ENCODE measurements at places on chromosomes 6 and 20.

- no peak for DNase-seq
These were observed 359.2 kb downstream of the GJA1 start for GRCh38 chr6:121794630-121795029.

DNA sequence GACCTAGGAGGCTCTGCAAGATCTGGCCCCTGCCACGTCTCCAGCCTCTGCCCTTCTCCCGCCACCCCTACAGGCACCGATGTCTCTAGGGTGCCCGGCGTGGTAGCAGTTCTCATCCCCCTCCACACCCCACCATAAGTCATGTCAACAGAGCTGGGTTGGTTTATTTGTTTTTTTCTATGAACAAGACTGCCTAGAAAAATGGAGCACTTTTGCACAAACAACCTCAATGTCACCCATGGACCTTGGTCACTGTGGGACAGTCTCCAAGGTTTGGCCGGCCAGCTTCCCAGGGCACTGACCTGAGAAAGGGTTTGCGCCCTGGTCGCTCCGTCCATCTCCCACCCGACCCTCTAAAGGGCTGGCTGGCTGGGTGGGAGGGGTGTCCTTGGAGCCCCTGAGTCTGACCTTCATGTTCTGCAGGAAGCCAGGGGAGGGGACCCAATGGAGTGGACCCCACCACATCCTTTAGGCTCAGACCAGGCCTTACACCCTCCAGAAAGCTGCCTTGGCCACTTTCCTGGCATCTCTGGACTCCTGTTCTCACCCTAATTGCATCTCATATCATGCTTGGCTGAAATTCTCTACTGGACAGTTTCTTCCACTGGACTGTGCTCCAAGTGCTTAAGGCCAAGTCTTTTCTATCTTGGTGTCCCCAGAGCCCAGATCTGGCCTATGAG, 104.8 kb upstream of the PTPN1 start:
- no peak for DNase-seq

- no peak for DNase-seq
These were observed 42.9 kb downstream of the BCAS4 start for GRCh38 chr20:50837532-50838321.

GRCh38 chr20:137668-138490, 4.5 kb upstream of the DEFB126 start:
- DNase-seq = no peak

GRCh38 chr6:114158838-114159694, 183.8 kb downstream of the HS3ST5 start:
- no peak for DNase-seq

GRCh38 chr6:16670617-16671051, 90.6 kb downstream of the ATXN1 start:
- DNase-seq = no peak

DNA sequence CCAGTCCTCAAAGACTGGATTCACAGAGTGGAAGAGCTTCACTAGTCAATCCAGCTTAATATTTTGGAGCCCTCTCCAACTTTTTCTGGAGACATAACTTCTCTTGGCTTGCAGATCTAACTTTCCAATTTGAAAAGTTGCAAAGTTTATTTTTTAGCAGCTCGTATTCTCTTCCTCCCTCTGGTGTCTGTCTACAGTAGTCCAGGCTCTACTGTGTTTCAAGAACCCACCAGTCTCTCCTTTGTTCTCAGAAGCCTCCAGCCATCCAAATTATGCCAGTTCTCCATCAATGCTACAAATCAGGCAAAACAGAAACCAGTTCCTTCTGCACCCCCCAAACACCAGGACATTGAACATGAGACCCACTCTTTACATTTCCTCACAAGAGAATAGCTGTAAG, 376.1 kb upstream of the OPRM1 start:
- no peak for DNase-seq

- no peak for DNase-seq
These were observed 73.9 kb upstream of the ZNFX1 start for GRCh38 chr20:49351775-49352174.

DNA sequence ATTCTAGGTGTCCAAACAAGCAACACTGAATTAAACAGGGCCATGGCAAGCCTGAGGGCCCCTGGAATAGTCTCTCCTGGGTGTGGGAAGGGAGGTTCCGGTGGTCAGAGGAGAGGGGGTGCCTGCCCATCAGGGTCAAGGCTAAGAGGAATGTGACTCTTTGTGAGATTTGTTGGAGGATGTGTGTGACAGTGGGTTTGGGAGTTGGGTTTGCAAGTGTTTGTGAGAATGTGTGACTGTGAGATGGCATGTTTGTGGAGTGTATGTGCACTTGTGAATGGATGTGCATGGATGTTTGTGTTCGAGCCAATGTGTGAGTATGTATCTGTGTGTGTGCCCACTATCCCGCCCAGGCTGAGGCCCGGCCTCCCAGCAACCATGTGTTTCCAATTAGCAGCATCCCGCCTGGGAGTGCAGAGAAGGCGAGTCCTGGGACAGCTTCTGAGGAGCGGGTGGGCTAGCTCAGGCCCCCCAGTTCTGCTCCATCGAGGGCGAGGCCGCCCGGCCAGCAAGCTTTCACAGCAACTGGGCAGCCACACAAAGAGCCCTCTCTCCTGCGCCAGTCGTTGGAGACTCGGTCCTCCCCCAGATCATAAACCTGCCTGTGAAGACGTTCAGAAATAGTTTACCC, 12.6 kb downstream of the FOXC1 start:
- DNase-seq = no peak

DNA sequence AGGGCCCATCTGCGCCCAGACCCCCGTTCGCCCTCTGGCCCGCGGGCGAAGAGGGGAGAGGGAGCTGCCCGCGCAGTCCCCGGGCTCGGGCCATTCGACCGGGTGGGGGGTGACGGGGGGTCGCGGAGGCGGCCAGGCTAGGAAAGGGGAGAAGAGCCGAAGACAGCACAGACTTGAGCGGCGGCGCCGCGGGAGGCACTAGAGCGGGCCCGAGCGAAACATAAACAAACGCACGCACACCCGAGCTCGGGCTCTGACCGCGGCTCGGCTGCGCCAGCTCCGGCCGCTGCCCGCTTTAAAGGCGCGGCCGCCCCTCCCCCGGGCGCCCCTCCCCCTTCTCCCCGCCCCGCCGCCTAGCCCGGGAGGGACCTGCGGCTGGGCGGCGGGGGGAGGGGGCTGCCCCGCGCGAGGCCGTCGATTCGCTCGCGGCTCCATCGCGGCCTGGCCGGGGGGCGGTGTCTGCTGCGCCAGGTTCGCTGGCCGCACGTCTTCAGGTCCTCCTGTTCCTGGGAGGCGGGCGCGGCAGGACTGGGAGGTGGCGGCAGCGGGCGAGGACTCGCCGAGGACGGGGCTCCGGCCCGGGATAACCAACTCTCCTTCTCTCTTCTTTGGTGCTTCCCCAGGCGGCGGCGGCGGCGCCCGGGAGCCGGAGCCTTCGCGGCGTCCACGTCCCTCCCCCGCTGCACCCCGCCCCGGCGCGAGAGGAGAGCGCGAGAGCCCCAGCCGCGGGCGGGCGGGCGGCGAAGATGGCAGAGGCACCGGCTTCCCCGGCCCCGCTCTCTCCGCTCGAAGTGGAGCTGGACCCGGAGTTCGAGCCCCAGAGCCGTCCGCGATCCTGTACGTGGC, at the start of gene FOXO3:
Gene FOXO3, plus strand, starts transcription at position 455 of the 846 bp plus-strand sequence. Its CDS starts 292 bp downstream, at position 747.
- DNase-seq = peak; percentile 90

DNA sequence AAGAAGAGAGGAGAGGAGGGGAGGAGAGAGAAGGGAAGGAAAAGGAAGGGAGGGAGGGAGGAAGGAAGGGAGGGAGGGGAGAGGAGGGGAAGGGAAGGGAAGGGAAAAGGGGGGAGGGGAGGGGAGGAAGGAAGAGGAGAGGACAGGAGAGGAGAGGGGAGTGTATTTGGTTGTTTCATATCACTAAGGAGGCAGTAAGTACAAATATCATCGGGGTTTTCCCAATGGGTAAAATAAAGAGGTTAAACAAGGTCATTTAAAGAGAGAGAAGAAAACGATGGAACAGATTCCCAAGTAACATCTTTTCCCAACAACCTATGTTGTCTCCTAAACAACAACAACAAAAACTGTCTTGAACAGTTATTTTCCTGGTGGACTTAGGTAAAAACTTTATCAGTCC, 43.6 kb downstream of the MBOAT1 start:
- no peak for DNase-seq

- DNase-seq = no peak
These were observed 569.9 kb downstream of the CDH26 start for GRCh38 chr20:60528141-60528540.

GRCh38 chr20:21265261-21266190, 37.6 kb upstream of the XRN2 start:
- no peak for DNase-seq

DNA sequence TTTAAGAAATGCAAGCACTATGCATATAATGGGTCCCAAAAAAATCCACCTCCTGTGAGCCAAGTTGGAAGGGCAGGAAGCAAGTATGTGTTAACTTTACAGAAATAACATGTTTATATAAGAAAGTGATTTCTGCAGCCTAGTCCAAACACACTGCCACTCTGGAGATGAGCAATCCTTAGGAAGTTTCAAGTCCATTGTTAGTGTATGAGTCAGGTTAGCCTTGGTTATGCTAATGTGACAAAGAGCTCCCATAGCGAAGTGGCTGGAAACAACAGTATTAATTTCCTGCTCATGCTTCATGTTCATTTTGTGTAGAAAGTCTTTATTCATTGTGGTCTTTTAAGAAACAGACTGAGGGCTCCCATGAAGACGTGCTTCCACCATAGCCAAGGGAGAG, 121.4 kb downstream of the TBXT start:
- DNase-seq = no peak

DNA sequence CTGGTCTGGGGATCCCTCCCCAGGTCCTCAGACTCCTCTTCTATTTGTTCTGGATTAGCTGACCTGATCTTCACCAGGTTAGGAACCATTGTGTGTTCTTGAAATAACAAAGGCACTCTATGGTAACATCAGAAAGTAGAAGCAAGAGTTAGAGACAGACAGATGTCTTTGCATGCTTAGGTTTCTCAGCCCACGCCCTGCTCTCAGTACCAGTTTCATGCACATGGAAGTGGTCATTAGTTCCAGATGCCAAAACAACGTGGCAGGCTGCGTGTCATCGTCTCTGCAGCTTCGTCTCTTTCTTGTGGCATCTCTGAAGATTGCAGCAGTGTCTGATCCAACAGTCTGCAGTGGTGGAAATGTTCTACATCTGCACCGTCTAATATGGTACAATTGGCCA, 89.4 kb downstream of the PACRG start:
- DNase-seq = no peak

GRCh38 chr20:17651129-17651759, 30.8 kb downstream of the RRBP1 start:
- DNase-seq = no peak

DNA sequence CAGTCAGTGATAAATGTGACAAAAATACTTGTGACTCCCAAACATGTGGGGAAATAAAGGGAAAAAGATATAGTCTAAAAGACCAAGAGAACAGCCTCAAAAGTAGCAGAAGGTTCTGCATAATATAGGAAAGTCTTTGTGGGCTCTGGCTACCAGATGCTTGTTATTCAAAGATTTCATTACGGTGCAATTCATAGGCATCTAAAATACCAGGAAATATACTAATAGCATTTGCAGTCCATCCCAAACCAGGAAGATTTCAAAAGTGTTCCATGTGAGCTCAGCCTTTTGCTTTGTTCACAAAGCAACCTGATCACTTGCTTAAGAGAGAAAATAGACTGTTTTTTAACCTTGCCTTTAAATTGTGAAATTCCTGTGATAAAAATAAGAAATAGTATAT, 506.7 kb upstream of the MARCKS start:
- DNase-seq = no peak

DNA sequence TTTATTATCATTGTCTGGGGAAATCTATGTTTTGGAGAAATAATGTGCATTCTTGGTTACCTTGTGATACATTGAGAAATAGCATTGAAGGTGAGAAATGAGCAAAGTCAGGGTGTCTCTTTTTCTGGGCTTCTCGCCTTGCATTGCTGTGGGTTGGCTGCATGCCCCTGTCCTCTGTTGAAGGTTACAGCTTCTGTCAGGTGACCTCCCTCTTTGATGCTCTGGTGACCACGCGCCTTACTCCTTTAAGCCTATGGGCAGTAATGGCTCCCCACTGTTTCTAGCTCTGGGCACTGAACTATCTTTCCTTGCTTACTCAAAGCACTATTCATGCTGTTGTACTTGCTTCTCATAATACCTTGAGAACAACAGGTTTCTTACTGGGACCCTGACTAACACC, 14.6 kb downstream of the ADGRB3 start:
- DNase-seq = no peak

GRCh38 chr20:6909608-6910007, 142.1 kb downstream of the BMP2 start:
- DNase-seq = no peak

DNA sequence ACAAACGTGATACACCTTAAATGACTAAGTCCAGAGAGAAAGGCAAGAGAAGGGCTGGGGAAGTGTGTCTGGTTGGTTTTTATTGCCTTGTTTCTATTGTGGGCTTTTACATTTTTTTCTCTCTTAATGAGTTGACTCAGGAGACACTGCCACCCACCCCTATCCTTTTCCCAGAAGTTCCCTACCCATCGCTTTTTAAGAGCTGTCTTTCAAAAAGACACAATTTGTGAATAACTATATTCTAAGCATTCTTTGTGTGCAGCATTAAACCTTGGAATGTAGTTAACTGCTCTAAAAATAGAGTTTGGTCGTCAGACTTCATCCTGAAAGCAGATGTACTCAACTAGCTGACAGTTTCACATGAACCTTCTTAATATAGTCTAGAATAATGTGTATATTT, 174.9 kb downstream of the ISM1 start:
- DNase-seq = no peak

DNA sequence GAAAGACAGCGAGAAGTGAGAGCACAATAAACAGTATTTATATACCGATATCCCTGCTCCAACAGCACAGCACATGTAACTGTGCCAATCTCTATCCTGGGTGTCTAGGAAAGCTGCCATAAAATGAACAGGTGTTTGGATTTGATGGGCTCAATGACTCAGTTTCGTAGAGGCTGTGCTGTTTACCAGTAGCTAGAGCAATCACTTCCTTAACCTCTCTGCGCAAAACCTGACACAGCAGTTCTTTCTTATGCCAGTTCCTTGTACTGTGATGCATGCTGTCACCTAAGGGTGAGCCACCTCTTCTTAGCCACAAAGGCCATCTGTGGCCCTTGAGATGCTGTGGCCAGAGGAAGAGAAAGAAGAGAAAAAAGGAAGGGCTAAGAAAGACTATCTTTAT, 59.3 kb downstream of the SHPRH start:
- DNase-seq = no peak

DNA sequence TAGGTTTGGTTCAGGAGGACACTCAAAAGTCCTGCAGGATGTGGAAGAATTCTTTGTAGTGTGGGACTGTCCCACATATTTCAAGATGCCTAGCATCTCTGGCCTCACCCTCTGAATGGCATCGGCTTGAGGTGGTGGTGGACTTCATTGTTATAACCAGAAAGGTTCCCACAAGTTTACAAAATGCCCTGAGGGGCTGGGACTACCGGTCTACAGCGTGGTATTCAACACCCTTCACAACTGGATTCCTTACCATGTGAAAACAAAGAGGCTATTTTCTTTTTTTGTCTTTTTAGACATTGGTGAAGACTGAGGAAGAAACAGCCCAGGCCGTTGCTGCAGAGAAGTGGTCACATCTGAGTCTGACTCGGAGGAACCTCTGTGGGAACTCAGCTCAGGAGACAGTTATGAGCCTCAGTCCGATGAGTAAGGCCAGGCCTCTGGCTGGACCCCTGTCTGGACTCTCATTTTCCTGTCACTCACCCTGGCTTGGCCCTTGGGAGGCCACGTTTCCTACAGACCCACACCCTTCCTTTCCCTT, 15.2 kb downstream of the PGBD1 start:
- DNase-seq = no peak

GRCh38 chr6:129875610-129876520, 14.8 kb upstream of the TMEM244 start:
- no peak for DNase-seq

- peak; percentile 57 for DNase-seq
These were observed 1.2 kb downstream of the FOXO3 start for GRCh38 chr6:108561742-108562502.

GRCh38 chr6:159400826-159401225, 231.6 kb downstream of the FNDC1 start:
- DNase-seq = no peak

Measured in liver (tissue), 10 donors.